Activated CD4-positive, alpha-beta T cell treated with anti-CD3 and anti-CD28 coated beads, Interleukin-2, amount 50 U/mL, for 16 hours (primary cell): ENCODE measurements at places on chromosomes 1 and 21.

GRCh38 chr21:38897532-38898421 lies 92.0 kb downstream of the ETS2 start:
- no peak for DNase-seq

DNA sequence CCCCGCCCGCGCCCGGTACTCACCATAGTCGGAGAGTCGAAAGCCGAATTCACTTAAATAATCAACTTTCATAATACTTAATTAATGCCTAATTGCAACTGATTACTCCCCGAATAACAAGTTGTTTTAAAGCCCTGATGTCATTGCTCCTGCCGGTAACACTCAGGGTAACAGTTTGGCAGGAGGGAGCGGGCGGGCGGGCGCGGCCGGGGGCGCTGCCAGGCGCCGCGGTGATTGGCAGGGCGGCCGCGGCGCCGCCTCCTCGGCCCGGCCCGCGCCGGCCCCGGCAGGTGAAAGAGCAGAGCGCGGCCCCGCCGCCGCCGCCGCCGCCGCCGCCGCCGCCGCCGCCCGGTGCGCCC lies 102.2 kb downstream of the CASZ1 start:
- peak; percentile 46 for DNase-seq

DNA sequence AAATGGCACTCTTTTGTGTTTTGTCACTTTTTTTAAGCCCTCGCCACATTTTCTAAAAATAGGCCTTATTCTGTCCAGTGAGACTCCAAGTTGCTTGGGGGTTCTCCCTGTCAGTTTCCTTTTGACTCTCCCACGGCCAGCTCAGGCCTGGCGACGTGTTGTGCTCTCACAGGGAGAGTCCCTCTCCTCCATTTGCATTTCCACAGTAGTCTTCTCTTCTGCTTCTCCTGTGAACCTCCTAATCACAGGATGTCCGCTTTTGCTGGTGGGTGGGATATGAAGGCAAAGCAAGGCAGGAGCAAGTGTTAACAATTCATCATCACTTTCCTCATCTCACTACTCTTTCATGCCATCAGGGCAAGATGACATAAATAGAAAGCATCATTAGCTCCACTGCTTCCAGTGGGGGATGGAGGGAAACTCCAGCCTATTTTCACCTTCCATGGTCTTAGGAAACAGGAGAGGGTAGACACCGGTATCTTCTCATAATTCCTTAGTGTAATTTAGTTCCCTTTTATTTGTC lies 99.8 kb downstream of the INTS7 start:
- peak; percentile 88 for DNase-seq

DNA sequence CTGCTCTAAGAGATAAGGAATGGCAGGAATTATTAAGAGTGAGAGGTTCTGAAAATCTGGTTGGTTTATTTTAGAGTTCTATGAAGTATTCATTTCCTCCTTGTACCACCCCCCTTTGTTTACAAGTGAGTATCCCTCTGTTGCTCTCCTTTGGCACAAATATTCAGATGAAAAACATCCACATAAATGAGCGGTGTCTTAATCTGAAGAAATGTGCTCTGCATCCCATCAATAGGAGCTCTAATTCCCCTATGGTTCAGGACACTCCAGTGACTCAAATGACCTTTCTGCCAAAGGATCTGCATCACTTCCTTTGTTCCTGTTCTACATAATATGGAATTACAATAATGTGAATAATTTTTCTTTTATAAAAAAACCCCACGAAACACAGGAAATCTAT lies 16.6 kb downstream of the DDAH1 start:
- no peak for DNase-seq

GRCh38 chr1:207462535-207462934 lies 8.4 kb downstream of the CR2 start:
- DNase-seq, result no peak

DNA sequence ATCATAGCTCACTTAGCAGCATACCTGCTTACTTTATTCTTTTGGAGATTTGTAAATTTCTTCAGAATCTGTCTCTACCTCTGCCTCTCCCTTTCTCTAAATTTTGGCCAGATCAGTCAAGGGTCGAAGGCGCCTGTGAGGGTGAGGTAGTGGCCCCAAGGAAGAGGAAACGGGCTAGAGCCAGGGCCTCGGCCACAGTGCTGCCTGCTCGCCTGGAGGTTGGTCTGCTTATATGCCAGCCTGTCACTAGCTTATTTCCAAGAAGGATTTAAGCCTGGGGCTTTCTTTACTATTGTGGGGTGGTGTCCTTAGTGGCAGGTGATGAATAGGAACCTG lies 19.6 kb downstream of the PEX14 start:
- DNase-seq, result no peak

DNA sequence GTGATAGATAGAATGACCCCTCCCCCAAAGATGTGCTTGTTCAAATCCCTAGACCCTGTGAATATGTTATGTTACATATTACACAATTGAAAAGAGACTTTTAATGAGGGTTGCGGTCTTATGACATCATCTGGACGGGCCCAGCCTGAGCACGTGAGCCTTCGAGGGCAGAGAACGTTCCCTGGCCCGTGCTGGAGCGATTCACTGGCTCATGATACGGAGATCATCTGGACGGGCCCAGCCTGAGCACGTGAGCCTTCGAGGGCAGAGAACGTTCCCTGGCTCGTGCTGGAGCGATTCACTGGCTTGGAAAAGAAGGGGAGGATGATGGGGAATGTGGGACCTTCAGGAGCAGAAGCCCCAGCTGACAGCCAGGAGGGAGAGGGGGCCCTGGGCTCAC lies 34.4 kb upstream of the COL18A1 start:
- no peak for DNase-seq

DNA sequence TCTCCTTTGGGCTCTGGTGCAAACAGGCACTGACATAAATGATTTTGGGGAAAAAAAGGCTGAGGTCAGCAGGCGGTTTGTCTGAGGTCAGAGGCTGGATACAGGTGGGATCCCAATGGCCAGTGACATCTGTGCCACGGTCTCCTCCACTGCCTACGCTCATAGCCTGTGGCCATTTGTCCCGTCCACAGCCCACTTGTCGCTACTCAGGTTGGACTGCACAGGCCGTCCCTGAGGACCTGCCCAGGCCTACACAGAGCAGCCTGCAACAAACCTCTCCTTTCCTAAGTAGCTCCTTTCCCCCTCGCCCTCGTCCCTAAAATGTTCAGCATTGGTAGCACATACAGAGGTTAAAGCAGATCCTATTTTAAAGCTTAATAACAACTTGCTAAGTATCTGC lies 150.7 kb downstream of the ZBTB18 start:
- no peak for DNase-seq

DNA sequence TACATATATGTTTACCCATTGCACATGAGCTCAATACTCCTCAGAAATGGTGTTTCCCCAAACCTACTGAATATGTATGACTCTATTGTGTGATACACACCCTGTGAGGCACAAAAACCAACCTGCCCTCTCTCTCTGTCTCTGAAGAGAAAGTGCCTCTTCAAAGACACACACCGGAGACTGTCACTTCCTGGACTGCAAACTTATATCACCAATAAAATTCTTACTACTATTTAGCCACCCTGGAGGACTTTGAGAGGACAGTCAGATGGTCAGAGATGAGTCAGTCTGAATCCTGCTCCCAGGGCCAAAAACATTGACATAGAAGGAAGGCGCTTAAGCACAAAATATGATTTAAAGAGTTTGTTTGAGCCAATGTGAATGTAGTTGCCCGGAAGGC lies 110.4 kb downstream of the PPIAL4G start:
- DNase-seq, result peak; percentile 52

DNA sequence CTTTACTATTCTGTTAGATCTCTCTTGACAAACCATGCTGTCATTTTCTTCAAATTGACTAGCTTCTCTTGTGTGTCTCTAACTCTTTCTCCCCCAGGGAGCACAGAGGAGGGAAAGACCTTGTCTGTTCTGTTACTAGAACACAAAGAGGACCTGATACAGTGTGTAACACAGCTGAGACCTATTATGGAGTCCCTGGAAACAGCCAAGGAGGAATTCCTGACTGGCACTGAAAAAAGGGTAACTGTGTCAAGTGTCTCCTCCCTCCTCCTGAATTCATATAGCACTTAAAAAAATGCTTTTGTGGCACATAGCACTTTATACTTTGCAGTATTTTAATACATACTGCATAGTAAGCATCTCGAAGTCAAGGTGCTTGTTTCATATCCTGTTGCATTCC lies 50.6 kb downstream of the ZBTB40 start:
- no peak for DNase-seq

DNA sequence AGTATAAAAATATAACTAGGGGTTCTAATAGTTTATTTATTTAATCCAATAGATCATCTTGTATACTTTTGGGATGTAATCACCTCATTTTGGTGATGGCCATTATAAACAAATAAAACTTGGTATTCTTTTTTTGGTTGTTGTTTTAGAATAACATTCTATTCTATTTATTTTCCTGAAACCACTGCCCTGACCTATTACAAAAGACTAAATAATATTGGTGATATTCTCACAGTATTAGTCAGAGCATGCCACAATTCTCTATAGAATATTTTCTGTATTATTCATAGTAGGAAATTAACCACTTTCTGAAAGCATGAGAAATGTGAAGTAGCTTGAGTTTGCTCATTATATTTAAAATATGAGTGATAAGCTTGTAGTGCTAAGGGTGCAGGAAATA lies 54.1 kb upstream of the LRRC7 start:
- DNase-seq, result no peak

DNA sequence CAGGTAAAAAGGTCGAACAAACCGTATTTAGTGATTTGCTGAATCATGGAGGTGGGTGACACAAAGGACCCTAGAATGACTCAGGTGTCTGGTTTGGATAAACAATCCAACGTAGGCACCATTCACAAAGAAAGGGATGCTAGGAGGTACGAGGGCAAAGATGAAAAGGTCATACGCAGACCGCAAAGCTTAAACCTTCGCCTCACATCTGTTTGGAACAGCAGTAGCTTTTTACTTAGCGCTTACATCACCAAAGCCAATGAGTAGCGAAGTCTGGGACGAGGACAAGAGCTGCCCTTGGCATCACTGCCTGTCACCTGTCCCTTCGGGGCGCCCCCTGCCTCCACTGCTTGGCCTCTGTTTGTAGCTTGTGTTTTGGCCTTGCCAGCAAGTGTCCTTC lies 350.2 kb downstream of the SMYD3 start:
- no peak for DNase-seq

DNA sequence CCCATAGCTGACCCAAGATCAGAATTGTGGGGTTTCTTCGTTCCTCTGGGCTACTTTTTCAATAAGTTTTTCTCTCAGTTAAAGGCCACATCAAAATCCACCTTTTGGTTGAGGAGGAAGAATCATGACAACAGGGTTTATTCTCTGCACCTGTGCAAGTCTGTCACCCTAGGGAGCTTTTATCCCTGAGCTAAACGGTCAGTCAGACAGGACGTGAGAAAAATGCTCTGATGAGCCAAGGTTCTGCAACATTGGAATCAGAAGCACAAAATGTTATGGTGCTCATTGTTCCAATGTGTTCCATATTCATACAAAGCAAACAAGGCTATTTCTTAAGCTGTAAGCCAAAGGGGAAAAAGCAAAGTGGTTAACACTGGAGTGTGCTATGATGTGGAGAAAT lies 7.4 kb upstream of the ERICH3 start:
- DNase-seq, result no peak

GRCh38 chr1:167821969-167822685 lies 91.8 kb downstream of the ADCY10 start:
- DNase-seq, result no peak

GRCh38 chr1:65253800-65254319 lies 55.5 kb upstream of the DNAJC6 start:
- DNase-seq, result peak; percentile 49

GRCh38 chr1:76153841-76154205 lies 79.3 kb downstream of the ST6GALNAC3 start:
- no peak for DNase-seq

- DNase-seq, result peak; percentile 30
These were observed 26.9 kb downstream of the KRTAP19-8 start for GRCh38 chr21:31011412-31011811.

DNA sequence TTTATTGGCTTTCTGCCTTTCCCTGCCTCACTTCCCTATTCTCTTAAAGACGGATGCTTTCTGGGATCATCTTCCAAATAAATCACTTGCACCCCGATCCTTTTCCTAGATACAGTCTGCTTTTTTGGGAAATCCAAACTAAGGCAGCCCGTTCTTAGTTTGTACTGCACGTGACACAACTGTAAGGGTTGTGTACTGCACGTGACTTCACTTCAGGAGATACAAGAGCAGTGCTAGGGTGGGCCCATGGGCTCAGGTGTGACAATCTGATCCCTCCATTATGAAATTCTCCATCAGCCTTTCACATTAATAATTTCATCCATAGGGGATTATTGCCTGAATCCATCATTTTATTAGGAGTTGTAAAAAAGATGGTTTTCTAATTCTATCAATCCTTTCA lies 33.8 kb upstream of the SPOCD1 start:
- DNase-seq, result no peak

DNA sequence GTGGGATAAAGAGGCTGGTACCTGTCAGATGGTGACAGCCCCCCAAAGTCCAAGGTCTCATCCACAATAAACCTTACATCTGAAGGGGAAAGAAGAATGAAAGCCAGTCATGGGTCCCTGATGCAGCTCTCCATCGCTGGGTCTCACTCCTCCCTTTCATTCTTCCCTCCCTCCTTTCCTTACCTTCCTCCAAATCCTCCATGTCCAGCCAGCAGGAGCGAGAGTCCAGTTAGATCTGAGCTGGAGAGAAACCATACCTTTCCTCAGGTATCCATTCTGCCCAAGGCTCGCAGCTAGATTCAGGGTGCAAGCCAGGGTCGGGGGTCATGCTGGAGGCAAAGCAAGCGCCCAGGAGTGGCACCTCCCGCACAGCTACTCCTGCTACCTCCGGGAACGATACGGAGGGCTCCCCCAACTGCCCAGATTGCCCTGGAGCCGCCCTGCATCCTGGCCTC lies 421 bp downstream of the PSRC1 start:
- DNase-seq, result no peak

GRCh38 chr1:17875171-17875881 lies 120.2 kb downstream of the ACTL8 start:
- DNase-seq, result no peak

GRCh38 chr1:4121293-4121684 lies 221.2 kb upstream of the C1orf174 start:
- no peak for DNase-seq

DNA sequence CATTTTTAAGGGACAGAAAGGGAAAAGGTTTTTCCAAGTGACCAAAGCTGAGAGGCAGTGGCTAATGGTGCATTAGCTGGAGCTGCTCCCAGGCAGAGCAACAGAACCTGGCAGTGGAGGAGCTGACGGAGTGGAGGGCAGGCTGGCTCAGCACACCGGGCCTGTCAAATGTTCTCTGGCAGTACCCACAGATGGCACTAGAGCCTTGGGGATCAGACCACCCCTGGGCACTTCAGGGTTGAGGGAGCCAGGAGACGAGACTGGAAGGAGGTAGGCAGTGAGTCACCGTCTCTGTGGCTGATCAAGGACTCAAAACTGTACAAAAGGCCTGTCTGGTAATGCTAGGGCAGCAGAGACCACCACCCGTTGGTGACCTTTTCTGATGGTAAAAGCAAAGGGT lies 121.7 kb upstream of the KIAA0040 start:
- DNase-seq, result peak; percentile 7

DNA sequence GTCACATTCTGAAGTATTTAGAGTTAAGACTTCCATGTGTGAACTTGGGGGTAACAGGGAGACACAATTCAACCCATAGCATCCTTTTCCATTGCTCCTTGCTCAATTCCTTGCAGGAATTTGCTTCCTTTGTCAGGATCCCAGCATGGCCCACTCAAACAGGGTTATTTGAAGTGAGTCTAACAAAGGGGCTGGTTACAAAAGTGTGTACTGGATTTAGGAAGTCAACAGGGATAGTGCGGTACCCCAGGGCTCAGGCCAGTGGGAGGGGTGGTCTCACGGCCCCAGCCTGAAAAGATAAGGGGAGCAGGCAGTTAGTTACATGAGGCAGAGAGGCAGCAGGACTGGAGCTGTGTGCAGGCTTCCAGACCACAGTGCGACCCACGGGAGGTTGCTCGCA lies 14.4 kb downstream of the LRRC38 start:
- DNase-seq, result no peak
